ENCODE measurements at places on chromosomes 13 and 19.

DNA sequence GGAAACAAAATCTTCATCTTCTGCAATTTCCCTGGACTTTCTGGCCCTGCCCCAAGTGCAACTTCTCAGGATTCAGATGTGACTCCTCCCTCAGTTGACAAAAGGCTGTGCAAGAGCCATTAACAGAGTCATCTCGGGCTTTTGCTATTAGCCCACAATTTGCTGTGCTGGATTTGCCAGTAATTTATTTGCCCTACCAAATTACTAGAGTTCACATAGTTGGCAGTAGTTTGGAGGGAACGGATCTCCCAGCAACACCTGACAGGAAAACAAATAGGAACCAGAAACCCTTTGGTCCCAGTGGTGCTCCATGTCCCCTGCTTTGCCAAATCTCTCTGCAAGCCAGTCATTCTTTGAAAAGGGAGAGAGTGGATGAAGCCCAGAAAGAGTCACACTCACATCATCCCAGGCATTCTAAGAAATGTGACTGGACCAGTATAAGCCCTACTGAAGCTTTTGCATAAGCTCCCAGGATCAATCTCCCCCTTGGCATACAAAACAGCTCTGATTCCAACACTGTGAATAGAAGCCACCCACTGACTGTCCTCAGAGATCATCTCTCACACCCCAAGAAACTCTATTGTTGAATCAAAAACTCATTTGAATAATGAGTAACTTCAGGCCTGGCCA is 350.1 kb upstream of the NBEA start:
- DNase-seq, result no peak

DNA sequence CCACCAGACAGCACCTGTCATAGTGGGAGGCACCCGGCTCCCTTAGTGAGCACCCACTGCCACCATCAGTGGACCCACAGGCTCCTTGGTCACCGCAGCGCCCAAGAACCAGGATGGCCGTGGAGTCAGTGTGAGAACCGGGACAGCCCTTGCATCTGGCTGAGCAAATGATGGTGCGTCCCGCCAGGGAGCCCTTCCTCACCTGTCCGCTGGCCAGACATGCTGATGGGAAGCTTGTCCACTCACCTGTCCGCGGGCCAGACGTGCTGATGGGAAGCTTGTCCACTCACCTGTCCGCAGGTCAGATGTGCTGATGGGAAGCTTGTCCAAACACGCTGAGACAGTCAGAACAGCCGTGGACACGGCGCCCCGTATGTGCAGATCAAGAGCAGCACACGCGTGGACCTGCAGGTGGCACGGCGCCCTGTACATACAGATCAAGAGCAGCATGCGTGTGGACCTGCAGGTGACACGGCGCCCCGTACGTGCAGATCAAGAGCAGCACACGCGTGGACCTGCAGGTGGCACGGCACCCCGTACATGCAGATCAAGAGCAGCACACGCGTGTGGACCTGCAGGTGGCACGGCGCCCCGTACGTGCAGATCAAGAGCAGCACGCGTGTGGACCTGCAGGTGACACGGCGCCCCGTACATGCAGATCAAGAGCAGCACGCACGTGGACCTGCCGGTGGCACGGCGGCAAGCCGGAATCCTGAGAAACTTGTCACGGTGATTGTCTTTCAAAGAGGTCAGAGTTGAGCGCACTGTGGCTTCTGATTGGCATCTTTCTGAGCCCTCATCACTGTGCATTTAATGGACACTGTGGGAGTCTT is 40.7 kb upstream of the DCUN1D2 start:
- no peak for DNase-seq

- DNase-seq, result no peak
These were observed 62.8 kb downstream of the WDFY2 start for GRCh38 chr13:51647067-51647466.

- no peak for DNase-seq
These were observed 59.5 kb downstream of the RAP2A start for GRCh38 chr13:97493456-97493855.

GRCh38 chr13:50758796-50759195 is 84.7 kb downstream of the DLEU7 start:
- no peak for DNase-seq

GRCh38 chr13:39224671-39225240 is 186.5 kb downstream of the NHLRC3 start:
- DNase-seq, result no peak

- DNase-seq, result no peak
These were observed 48.3 kb upstream of the RFXAP start for GRCh38 chr13:36770741-36771140.

DNA sequence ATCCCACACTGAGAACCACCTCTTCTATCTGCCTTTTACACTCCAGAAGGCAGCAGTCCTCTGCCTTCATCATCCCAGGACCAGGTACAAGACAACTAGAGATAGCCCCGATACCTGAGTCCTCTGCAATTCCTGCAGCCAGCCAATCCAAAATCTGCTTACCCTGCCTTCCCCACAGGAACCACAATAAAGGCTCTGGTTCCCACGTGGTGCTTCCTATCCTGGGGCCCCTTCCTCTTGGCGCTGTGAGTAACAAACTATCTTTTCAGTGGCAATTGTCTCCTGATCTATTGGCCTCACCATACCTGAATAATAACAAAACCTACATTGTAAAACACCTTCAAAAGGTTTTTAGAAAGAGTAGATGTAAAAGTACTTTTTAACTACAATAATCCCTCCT is 63.1 kb downstream of the ZDHHC20 start:
- DNase-seq, result peak; percentile 40

DNA sequence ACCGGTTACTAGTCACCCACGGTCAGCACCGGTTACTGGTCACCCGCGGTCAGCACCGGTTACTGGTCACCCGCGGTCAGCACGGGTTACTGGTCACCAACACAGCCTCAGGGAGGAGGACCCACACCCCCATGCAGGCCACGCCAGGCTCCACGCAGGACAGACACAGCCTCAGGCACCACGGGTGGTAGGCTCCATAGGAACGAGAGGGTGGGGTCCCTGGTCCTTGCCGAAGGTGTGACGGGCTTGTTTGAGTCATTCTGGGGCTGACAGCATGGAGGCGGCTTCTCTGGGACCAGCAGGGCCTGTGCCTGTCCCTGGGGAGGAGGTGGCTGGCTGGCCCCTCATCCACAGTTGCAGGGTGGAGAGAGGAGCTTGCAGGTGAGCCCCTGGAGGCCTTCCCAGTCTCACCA is 122.8 kb upstream of the SOX1 start:
- no peak for DNase-seq

GRCh38 chr19:18299654-18300053 is 18.2 kb upstream of the JUND start:
- no peak for DNase-seq

GRCh38 chr13:43831088-43831487 is 44.3 kb upstream of the ENOX1 start:
- no peak for DNase-seq

- DNase-seq, result no peak
These were observed 48.2 kb downstream of the CAPN12 start for GRCh38 chr19:38695832-38696728.

DNA sequence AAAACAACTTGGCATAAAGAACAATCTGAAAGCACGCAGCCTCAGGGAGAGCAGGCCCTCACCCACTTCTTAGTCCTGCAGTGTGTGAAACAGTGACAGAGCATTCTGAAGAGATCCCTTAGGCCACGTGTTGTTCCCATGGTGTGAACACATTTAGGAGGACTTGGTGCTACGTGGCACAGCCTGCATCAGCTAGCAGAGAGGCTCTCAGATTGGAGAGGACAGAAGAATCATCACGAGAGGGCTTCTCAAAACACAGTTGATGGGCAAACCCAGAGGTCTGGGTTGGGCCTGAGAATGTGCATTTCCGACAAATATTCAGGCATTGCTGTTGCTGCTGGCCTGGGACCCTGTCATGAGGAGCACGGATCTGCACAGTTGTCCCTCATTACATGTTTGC is 26.1 kb upstream of the TFDP1 start:
- DNase-seq, result no peak

DNA sequence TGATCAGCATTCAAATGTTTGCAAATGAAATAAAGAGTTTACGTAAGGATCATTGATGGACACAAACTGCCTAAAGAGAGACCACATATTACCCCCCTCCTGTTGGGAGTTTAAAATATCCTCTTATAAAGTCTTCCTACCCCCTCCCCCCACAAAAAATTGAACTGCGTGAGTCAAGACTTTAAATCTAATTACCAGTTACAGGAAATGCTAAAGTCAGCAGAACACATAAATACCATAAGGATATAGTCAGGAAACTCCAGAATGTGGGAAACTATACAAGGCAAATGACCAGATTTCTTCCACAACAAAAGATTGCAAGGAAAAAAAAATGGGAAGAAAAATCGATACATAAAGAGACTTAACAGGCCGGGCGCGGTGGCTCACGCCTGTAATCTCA is 44.4 kb upstream of the FARP1 start:
- DNase-seq, result no peak

DNA sequence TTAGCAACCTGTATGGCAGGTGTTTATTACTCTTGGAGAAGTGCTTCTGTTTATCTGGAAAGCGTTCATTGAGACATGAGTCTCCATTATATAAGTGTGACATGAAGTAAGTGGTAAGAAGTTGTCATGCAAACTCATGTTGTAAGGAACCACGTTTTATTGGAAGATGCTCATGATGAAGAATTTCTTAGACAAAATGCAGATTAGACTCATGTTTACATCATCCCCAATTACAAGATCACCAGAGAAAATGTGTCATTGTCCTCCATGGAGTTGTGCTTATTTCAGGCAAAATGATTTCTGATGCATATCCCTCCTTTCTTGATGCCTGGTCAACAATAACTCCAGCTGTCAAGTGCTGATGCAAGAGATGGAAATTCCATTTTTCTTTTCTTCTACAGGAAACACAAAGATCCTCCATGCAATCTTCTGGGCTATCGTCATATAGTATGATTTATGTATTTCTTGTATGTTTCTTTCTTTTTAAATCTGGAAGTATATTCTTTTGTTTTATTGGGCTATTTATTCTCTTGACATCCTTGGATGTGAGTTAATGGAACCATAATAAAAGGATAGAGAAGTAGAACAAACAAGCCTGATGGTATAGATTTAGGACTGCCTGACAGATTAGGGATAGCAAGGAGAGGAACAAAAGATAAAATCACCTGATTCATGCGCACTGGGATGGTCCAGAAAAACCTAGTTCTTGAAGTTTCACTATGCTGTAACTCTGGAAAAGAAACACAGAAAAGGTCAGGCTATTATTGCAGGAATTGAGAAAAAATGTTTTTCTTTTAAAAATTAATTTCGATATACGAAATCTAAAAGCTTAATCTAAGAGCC is 50.7 kb upstream of the DIAPH3 start:
- DNase-seq, result no peak

GRCh38 chr13:98937911-98938381 is 39.9 kb downstream of the DOCK9 start:
- DNase-seq, result no peak
